Left ventricle myocardium superior (tissue), 1 donor: ENCODE measurements at places on chromosomes 3 and 15. TPM values are rescaled to one million over a fixed set of nuclear protein-coding genes. Genes with fewer than 3 reads are reported as not detected.

The AP3B2 gene
- total RNA-seq = 0.84 TPM

DNA sequence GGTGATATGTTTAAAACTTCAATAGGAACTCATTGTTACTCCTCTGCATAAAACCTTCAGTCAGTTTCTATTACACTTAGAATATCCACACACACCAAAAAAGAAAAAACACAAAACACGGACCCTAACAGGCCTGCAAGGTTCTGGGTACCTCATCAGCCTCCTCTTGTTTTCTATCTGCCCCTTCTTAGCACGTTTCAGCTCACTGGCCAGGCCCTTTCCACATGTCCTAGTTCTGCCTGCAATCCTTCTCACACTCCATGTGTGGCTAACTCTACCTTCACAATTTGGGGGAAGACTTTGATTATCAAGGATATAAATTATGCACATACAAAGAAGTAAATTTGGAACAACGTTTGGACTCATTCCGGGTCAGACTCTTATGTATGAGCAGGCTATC, 376.3 kb downstream of the LSAMP start:
- no peak for DNase-seq

GRCh38 chr3:103499132-103499900, 1064.5 kb downstream of the ZPLD1 start:
- DNase-seq = no peak

DNA sequence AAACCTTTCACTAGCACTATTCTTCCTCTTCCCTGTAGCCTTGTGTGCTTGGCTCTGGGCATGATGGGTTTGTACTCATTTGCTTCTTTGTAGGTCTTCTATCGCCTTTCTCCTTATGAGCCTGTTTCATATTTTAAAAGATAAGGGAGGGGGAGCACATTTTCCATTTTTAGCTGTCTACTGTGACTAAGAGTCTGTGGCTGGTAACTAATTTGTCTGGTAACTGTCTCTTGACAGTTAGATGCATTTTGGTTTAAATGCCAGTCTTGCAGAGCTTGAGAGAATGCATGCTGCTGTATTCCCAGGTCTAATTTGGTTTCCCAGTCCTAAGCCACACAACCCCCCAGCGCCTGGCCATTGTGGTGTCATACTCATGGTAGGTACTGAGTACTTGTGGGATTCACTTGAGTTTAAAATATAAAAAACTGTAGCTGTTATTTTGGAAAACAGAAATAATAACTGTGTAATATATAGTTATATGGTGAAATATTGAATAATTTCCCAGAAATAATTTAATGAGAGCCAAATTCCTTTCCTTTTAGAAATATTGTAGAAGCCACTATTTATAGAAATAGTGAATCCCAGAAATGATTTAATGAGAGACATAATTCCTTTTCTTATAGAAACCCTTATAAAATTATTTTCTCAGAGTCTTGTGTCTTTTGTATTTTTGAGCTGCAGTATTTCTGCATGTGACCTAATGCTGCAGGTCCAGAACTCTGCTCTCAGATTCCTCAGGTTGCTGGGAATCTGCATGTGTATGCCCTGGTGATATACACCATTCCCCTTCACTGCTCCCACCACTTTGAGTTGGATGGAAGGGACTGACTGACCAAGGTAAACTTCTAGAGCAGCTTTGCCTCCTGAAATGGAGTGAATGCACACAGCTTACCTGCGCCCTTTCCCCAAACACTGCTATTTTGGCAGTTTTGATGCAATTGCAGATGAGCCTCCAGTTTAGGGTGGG, 13.9 kb upstream of the GPR171 start:
- DNase-seq = no peak
